ENCODE measurements at places on chromosomes 6 and 20.

DNA sequence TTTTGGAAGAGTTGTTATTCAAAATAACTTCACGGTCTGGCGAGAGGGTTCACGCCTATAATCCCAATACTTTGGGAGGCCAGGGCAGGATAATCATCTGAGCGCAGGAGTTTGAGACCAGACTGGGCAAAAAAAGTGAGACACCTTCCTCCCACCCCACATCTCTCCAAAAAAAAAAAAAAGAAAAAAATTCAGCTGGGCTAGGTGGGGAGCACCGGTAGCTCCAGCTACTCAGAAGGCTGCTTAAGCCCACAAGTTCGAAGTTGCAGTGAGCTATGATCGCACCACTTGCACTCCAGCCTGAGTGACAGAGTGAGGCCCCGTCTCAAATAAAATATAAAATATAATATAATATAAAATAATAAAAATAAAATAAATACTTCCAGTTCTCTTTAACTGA, 10.4 kb downstream of the OR2B2 start:
- no peak for DNase-seq

DNA sequence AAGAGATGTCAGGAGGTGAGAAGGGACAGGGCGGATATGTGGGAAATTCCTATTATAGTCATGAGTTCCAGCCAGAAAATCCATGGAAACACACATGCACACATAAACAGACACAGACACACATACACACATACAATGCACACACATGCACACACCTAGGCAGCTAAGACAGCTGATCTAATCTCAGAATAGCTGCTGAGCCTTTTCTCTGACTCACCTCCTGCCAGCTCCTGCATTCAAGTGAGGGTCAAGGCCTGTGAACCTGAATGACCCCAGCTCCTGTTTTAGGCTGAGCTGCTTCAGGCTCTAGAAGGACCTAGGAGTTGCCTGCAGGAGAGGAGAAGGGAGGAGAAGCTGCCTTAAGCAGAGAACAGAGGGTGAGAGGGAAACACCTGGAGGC, 21.6 kb upstream of the RAET1L start:
- no peak for DNase-seq

- no peak for DNase-seq
Measured at GRCh38 chr20:16621435-16622141, 48.3 kb upstream of the KIF16B start.

GRCh38 chr6:85275338-85275985, 174.4 kb upstream of the NT5E start:
- no peak for DNase-seq

DNA sequence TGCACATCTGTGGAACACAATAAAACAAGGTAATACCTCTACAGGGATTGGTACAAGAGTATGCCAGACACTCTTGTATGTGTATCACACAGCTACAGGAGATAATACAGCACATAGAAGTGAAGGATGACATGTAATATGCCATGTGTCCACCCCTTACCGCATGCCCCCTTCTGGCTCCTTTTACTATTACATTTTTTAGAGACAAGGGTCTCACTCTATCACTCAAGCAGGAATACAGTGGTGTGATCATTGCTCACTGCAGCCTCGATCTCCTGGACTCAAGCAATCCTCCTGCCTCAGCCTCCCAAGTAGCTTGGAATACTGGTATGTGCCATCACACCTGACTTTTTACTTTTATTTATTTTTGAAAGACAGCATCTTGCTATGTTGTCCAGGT, 4.2 kb upstream of the NCR3 start:
- DNase-seq, result peak; percentile 51

GRCh38 chr6:134481966-134482365, 164.1 kb upstream of the SGK1 start:
- no peak for DNase-seq

DNA sequence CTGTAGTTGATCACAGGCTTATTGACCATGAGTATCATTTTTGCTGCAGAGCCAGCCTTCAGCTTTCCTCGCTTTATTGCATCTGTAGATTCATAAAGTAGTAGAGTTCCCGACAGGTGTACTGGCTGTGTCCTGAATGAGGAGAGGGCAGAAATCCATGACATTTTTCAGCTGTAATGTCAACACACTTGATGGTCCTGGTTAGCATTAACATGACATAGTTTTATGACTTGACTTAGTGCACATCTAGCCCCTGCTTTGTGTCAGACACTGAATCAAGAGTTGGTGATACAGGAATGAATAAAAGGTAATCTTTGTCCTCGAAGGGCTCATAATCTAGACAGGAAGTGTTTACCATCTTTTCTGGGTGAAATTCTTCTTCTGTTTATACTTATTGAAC, 55.0 kb downstream of the AIG1 start:
- DNase-seq, result no peak

DNA sequence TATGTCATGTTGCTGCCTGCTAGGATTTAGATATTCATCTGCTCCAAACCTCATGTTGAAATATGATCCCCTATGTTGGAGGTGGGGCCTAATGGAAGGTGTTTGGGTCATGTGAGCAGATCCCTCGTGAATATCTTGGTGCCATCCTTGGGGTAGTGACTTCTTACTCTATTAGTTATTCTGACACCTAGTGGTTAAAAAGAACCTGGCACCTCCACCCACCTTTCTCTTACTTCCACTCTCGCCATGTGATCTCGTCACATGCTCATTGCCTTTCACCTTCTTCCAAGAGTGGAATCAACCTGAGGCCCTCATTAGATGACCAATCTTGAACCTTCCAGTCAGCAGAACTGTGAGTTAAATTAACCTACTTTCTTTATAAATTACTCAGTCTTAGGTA, 549.4 kb upstream of the SYNCRIP start:
- DNase-seq, result no peak

GRCh38 chr20:1901704-1902103, 6.5 kb downstream of the SIRPA start:
- DNase-seq, result no peak

GRCh38 chr6:31663961-31664789, 622 bp downstream of the GPANK1 start:
- peak; percentile 21 for DNase-seq

- DNase-seq, result no peak
Measured at GRCh38 chr6:129859524-129859923, 1.6 kb downstream of the TMEM244 start.

DNA sequence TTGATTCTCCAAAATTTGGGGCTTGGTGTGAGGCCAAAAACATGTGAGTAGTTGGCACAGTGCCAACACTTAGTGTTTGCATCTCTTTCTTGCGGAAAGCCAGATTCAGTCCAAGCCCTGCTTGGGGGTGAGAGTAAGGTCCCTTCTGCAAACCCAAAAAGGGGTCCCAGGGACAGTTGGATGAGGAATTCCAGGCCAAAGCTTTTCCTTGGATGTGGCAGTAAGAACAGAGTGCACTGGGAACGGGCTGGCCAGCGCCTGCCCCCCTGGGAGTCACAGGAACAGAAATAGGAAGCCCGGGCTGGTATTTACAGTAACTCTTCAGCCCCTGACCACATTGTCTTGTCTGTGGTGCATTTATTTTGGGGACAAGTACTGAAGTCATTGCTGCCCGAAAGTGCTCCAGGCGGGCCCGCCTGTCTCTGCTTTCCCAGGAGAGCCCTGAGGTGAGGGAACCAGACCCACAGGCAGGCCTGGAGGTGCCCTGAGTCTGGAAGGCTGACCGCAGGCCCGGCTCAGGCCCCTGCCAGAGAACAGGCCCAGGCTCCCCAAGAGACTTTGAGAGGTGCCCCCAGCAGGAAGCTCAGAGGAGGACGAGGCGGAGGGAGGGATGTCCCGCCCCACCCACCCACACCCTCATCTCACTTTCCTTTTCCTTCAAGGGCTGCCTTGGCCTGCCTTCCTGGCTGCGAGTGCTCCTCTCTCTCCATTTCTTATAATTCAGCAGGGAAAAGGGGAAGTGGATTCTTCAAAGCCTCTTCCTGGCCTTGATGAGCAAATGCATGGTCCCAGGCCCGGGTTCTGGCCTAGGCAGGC, 218.4 kb downstream of the MAFB start:
- no peak for DNase-seq

GRCh38 chr6:26516481-26517427, 16.7 kb downstream of the BTN1A1 start:
- DNase-seq, result no peak

GRCh38 chr20:49671433-49671832, 42.2 kb downstream of the B4GALT5 start:
- DNase-seq, result no peak

DNA sequence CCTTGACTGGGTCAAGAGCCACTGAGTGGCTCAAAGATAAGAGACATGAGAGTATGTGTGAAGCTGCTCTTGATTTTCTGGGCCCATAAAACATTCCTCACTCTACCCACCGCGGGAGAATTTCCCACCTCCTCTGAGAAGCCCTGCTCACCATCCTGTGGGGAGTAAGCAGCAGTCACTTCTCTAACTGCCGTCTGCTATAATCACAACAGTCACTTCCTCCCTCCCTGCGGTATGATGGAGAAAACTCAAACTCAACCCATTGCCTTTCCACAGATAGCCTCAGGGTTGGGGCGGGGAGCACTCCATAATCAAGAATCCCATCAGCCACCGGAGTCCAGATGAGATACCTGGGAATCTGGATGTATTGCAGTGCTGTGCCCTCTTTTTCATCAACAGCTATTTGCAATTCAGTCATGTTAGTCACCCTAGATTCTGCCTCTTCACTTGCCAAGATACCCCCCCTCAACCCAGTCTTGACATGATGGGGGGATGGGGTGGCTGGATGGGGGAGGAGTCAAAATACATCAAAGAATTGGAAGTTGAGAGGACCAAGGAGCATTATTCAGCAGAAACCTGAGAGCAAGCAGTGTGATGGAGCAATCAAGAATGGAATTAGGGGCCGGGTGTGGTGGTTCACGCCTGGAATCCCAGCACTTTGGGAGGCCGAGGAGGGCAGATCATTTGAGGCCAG, 5.1 kb downstream of the MOCS1 start:
- DNase-seq, result no peak

GRCh38 chr6:133495205-133495903, 254.2 kb downstream of the EYA4 start:
- DNase-seq, result no peak

- no peak for DNase-seq
Measured at GRCh38 chr20:51987812-51988211, 185.5 kb upstream of the SALL4 start.

- DNase-seq, result no peak
Measured at GRCh38 chr6:113936093-113936934, 34.6 kb downstream of the HDAC2 start.

DNA sequence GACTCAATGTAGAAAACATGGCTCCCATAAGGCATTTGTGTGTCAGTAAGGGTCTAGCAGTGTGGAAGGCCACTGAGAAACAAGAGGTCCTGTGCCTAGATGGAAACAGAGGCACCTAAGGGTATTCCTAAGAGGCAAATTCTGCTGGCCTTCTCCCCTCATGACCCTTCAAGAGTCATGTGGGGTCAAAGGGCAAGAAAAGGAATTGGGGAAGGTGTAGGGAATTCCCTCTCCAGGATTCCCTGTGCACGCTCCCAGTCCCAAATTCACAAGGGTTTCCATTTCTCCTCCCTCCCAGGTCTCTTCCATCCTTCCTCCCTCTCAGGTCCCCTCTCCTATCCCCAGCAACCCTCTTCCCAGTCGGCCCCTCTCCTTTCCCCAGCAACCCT, 568 bp downstream of the AGPAT1 start:
- DNase-seq, result no peak

DNA sequence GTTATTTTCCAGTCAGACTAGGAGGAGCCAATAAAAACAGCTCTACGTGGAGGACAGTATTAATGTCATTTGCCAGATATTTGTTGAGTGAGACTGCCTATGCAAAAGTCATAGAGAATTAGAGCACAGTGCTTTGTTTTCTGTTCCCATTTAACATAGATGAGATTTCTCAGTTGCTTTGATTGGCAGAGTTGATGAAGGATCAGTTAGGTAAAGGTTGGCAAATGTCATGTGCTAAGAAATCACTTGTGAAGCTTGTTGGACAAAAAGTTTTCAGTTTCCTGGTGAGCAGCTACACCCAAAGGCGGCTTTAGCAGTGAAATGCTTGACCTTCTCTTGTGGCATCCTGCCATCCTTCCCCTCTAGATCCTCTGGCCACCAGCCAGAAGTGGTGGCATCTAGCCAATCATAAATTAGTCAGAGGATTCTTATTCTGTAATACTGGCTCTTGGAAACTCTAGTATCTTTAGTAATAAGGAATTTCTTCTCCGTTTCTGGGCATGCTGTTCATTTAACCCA, 37.0 kb downstream of the BCKDHB start:
- no peak for DNase-seq

DNA sequence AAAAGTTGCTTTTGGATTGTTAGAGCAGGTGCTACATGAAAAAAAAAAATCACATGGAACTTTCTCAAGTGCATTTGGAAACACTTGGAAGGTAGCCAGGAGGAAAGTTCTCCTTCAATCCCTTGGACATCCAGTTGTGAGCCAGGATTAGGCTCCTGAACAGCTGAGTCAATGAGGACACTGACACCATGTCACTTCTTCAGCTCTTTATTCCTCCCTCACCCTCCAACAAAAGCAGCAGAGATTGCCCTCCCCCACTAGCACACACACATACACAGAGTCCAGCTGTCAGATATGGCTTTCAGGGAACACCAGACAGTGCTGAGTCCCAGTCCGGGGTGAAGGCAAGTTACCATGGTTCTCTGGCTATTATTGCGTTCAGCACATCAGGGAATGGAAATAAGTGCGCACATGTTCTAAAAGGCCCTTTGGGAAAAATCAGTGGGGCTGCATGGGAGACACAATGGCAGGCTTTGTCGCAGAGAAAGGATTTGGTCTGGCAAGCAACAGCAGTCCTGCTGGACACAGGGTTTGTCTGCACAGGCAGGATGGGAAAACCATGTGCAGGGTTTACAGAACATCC, 124.7 kb upstream of the MARCKS start:
- no peak for DNase-seq

DNA sequence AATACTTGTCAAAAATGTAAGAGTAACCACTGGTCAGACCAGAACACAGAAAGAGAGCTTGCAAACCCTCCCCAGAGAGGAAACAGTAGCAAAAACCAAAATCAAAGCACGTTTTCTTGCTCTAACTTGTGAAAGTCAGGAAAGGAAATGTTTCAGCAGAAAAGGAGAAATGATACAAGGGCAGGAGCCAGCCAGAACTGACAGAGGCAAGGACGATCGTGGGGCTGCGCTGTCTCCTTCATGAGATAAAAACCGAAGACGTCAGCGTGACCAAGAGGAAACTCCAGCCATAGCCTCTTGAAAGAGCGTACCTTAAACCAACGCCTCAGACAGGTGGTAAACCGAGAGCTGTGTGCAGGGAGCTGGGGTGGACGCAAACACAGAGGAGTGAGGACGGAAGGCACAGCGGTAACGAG, 27.5 kb downstream of the LAMA5 start:
- no peak for DNase-seq

- no peak for DNase-seq
Measured at GRCh38 chr6:169445661-169446581, 192.3 kb upstream of the THBS2 start.

GRCh38 chr6:98841621-98842341, 7.4 kb downstream of the POU3F2 start:
- DNase-seq, result no peak

Measured in activated CD4-positive, alpha-beta T cell treated with anti-CD3 and anti-CD28 coated beads, Interleukin-2, amount 50 U/mL, for 48 hours (primary cell).